ENCODE measurements at places on chromosomes 7 and 10. TPM values are rescaled to one million over a fixed set of nuclear protein-coding genes. Genes with fewer than 3 reads are reported as not detected.

DNA sequence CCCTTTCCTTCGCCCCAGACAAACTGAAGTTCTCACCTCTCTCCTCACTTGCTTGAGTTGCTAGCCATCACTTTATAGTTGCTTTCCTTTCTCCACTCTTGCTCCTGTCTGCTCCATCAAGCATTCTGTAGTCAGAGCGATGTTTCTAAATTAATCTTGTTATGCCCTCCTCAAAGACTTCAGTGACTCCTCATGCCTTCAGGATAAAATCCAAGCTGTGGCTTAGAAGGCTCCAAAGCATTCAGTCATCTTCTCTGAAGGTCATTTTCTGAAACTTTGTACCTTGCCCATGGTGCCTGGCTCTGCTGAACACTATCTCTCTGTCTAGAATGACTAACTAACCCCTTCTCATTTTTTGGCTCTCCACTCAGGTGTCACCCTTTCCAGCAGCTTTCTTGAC, 222.4 kb upstream of the GRB10 start:
- DNase-seq, result no peak

DNA sequence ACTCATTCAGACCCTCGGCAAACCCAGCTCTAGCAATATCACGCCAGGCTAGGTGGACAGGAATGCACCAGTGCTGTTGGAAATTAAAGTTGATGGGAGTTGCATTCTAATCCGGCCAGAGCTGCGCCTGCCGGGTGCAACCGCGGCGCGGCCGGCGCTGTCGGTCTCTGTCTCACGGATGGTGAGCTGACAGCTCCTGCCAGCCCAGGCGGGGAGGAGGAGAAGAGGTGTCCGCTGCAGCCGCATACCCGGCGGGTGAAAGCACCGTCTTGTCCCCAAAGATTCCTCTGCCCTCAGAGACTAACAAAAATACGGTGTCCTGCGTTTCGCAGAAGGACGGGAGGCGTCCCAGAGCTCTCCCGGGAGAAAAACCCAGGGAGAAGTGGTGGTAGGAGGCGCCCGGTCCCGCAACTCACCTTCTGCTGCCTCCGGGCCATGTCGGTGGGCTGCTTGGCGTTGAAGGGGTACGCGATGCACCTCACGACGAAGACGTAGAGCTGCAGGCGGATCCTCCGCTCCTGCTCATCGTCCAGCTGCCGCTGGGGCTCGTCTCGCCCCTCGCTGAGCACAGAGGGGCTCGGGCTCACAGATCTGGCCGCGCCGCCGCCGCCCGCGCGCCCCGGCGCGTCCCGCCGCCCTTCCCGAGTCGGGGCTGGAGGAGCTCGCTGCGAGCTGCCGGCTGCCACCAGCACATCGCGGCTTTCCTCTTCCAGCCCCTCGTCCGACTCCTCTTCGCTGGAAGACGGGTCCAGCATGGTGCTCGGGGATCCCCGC, 490 bp downstream of the CADPS2 start:
- no peak for DNase-seq

DNA sequence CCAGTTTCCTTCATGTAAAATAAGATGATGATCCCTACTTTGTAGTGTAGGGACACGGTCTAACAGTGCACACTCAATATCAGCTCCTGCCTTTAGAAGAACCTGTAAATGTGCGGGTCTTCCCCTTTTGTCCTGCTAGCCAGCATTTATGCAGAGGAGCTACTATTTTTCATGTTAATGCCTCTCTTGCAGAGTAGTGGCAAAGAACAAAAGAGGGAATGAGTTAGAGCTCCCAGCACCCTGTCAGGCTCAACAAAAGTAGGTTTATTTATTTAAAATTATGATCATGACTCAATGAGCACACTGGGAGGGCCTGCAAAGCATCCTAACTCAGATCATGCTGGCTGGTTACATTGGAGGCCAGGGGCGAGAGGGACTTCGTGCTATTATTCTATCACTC, 414.5 kb upstream of the COBL start:
- no peak for DNase-seq

- DNase-seq, result no peak
Measured at GRCh38 chr10:22834471-22834870, 93.4 kb upstream of the ARMC3 start.

DNA sequence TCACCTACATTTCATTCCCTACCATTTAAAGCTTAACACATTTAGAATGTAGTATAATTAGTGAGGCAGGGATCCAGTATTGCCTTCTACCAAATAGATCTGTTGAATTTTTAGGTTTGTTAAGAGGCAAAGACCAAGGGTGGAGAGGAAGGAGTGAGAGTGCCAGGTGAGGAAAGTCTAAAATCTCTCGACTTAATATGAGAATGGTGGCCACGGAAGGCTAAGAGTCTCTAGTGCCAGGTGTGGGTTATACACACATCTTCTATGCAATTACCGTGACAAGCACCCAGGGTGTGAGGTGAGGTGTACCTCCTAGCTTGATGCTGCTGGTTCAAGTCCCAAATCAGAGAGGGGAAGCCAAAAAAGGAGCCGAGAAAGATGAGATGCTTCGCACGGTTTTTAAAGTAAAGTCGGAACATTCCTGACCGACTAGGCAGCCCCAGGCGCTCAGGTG, 439 bp downstream of the IQUB start:
- no peak for DNase-seq

DNA sequence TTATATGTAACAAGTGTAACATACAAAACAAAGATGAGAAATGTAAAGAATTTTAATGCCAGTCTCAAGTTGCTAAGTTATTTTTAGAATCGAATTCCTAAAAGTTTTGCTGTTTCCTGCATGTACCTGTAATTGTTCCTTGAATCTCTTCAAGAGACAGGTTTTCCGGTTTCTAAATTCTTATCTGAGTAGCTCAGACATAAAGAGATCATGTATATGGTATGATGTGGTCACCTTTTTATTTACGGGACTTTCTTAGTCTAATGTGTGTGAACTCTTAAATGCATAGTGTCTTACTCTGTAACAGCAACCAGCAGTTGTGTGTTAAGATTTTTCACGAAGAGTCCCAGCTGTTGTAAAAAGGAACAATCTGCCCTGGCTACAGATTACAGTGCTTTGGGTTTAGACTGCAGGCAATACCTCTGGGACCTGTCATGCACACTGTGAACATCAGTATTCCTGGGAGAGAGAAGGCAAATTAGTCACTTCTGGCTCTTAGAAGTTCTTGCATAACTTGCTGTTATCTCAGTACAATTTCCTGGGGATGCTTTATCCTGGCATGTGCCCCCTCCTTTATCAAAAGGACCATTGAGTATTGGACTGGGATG, 263.4 kb downstream of the BICC1 start:
- DNase-seq, result peak; percentile 86

GRCh38 chr7:34117573-34117972, 212.2 kb downstream of the BMPER start:
- DNase-seq, result no peak

DNA sequence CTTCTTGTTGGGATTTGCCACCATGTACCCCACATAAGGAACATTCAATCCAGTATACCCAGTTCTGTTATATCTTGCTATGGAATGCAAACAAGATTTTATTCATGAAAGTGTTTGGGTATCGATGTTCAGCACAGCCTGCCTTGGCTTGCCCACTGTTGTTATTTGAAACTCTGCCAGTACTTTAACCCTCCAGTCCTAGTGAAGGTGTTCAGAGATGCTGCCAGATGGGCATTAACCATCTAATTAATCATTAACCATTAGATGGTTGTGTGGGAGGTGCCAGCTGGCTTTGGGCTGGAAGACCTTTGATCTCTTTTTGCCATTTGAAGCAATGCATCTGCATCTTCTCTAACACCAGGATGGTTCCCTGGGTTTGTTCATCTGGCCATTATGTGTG, 363.0 kb downstream of the SH2D4B start:
- DNase-seq, result no peak

DNA sequence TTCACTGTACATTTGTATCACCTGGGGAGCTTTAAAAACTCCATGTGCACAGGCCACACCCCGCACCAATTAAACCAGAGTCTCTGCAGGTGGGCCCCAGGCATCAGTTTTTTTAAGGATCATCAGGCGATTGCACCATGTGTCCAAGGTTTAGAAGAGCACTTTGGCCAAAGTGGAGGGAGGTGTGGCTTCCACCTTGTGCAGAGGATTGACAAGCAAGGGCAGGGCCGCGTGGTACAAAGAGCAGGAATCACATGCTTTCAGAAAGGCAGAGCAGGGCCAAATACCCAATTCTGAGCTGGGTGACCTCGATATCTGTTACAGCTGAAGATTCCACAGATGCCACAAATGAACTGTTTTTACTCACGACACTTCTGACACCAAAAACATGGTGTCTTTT, 52.4 kb downstream of the NOC3L start:
- no peak for DNase-seq

DNA sequence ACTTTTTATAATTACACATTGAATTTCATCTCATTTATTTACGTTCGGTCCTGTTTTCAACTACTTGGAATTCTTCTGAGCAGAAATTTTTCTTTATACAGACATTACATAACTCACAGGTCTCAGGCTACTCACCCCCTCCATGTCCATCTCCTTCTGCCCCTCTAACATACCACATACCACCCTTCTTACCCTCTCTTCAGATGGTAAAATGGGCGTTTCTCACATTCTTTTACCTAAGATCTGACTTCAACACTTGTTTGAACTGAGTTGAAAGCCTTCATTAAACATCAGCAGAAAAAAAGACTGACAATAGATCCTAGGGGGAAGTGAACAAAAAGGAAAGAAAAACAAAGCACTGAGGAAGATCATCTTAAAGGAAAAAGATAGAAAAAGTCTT, 309.7 kb downstream of the CTNNA3 start:
- DNase-seq, result no peak

DNA sequence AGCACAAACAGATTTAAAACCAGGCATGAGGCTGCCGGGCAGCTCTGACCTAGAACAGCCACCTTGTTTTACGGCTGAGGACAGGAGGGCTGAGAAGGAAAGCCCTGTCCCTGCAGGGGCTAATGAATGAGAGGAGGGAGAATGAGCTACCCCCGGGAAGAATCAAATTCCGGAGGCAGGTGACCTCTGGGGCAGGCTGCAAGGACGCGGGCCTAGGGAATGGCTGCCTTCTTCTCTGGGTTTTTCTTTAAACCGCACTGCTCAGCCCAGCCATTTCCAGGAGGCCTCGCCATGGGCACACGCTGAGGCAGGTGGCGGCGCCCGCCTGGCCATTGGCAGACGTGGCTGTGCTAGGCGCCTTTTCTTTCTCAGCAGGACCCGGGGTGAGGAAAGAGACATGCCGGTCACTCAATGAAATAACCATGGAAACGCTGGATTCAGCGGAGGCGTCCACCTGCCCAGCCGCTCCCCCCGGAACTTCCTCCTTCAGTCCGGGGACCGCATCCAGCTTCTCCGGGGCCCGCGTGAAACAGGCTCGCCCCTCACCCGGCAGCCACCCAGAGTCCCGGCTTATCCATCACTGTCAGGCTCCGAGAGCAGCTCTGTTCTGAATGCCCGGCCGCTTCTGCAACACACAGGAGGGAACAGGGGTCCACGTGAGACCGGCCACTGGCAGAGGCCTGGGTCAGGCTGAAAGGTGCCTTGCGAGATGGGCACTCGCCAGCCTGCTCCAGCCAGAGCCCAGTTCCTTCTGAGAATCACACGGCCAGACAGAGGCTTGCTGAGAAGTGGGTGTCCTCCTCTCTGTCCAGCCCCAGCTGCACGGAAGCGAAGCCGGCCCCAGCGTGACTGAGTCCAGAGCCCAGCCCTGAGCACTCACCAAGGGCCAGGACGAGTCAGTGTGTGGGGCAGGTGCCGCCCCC, 82.1 kb downstream of the PDGFA start:
- no peak for DNase-seq

DNA sequence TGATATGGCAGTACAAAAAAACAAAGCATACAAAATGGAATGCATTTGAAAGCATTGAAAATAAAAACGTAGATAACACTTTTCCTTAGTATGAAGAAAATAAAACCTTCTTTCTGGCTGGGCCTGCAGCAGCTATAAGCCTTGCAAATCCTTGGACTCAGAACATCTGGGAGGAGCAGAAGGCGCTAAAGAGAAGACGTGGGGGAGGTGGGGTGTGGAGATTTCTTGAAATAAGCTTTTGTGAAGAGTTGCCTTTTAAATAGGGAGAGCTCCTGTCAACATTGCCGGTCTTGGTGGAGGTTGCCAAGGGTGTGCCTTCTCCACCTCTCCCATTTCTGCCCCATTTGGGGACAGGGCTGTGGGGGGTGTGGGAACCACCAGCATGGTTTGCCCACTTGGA, 128.7 kb downstream of the TMEM178B start:
- no peak for DNase-seq

- DNase-seq, result peak; percentile 25
Measured at GRCh38 chr7:2471396-2471795, 4.8 kb downstream of the GRIFIN start.

DNA sequence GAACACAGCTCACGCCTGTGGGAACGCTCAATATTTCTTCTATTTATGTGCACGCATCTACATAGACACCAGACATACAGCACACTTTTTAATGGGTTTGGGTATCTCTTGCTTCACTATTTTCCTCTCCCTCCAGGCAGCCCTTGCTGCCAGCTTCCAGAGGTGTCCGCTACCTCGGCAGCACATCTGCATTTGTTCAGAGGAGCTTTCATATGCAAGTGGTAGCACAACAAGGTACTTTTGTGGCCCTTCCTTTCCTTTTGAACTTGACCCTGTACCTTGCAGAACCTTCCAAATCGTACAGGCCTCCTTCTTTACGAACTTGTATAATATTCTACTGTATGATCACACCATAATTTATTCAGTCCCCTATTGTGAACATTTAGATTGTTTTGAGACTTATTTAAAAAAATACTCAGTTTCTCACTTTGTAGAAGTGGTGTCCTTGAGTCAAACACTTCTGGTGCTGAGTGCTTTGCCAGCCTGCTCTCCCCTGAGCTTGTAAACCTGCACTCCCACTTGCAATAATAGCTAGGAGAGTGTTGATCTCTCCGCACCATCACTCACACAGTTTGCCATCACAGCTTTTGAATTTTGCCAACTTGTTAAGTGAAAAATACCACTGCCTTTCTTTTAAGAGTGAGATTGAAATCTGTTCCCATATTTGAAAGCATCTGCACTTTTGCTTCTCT, 106.0 kb upstream of the ZNF32 start:
- no peak for DNase-seq

DNA sequence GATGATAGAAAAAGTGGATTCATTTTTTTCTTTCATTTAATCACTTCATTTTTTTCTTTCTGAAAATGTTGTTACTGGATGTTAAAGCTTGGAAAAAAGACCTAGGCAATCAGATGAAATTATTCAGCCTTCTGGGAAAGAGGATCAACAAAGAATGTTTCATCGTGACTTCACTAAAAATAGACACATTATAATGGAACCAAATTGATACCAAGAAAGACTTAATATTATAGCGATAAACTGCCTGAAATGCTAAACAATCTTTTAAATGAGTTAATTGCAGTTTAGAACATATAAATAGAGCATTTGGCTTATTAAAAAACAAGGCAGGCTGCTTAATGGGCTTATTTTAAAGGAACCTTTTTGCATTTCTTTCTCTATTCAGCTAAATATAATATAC, 25.6 kb upstream of the TMEM229A start:
- no peak for DNase-seq

GRCh38 chr7:123627851-123628250, 26.2 kb downstream of the ASB15 start:
- no peak for DNase-seq

The PARP12 gene
- polyA plus RNA-seq, result 11.3 TPM

The SSC4D gene
- 0.63 TPM for polyA plus RNA-seq

The VSTM4 gene
- polyA plus RNA-seq, result 2.4 TPM

The DNMBP gene
- polyA plus RNA-seq, result 13.6 TPM

The SLC13A4 gene
- polyA plus RNA-seq, result 0.10 TPM

Measured in IMR-90 (cell line).